Astrocyte (in vitro differentiated cells and primary cell): ENCODE measurements at places on chromosomes 7 and 10. TPM values are rescaled to one million over a fixed set of nuclear protein-coding genes. Genes with fewer than 3 reads are reported as not detected.

DNA sequence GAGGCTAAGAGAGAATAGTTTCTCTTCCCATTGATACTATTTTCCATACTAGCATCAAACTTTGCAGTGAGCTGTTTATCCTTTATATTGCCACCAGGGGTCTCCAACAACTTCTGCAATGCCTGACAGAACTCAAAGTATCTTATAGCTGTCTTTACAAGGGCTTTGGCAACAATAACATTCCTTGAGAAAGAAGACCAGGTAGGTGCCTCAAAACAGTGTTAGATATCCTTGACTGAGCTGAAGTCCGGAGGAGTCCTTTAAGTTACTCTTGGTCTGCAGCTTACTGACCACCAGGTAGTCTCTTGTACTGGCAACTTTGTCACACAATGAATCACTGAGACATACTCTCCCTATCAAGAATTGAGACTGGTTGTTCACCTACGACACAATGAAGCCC, 30.0 kb upstream of the TES start:
- H3K27ac ChIP-seq, result no peak overlapping the region
- H3K4me1 ChIP-seq, result peaks cover 8% of the 10 kb centered on the region

DNA sequence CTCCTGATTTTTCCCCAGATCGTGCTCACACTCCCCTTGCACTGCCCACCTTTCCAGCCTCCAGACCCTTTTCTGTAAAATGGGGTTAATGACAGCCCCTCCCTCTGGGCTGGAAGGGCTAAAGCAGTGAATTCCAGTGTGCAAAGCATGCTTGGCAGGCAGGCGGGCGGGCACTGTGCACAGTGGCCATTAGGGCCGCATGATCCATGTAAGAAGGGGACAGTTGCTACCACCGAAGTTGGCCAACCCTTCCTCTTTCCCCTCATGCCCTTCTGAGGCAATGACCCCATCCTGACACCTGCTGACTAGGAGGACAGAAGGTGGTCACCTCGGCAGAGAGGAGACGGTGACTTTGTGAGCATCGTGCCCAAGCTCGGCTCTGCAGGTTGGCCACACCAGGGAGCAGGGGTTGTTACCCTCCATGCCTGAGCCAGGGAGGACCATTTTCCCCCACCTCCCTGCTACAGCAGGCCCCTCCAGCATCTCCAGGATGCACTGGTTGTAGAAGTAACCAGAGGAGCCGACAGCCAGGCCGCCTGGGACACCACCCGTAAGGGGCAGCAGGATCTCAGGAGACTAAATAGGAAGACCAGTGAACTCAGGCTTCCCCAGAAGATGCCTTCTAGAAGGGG, 166.4 kb downstream of the SLIT1 start:
- H3K27me3 ChIP-seq, result no peaks in the 10 kb centered on the region
- no peak overlapping the region for H3K27ac ChIP-seq
- H3K4me3 ChIP-seq, result no peak overlapping the region
- DNase-seq, result no peak
- H3K4me1 ChIP-seq, result peaks cover 22% of the 10 kb centered on the region

GRCh38 chr7:125154930-125155329, 225.3 kb upstream of the POT1 start:
- no peak overlapping the region for H3K27ac ChIP-seq
- H3K36me3 ChIP-seq, result no peaks in the 10 kb centered on the region
- no peak for DNase-seq

GRCh38 chr7:94183891-94184290, 179.7 kb upstream of the BET1 start:
- no peaks in the 10 kb centered on the region for H3K36me3 ChIP-seq
- no peaks in the 10 kb centered on the region for H3K27me3 ChIP-seq
- no peak overlapping the region for H3K4me3 ChIP-seq
- peak overlapping the region; percentile 96 for H3K27ac ChIP-seq

DNA sequence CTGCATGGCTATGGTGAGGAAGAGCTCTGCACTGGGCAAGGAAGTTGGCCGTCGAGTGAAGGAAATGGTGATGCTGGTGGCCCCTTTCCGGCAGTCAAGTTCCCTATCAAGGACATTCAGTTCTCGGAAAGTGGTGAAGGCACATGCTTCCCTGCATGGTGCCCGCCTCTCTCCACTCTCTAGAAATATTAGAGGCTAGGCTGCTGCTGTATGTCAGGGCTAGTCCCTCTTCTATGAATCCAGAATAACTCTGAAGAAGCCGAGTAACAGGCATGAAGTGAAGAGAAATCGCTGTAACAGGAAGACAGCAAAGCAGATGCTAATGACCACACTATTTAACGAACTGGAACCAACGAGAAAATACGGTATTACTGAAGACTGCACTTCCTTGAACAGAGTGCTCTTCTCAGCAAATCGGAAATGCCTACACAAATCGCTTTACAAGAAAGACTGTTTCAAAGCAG, 5.4 kb downstream of the IDI1 start:
- H3K4me1 ChIP-seq, result peaks cover 5% of the 10 kb centered on the region
- DNase-seq, result no peak
- no peak overlapping the region for H3K4me3 ChIP-seq
- H3K27me3 ChIP-seq, result no peaks in the 10 kb centered on the region
- H3K27ac ChIP-seq, result no peak overlapping the region

DNA sequence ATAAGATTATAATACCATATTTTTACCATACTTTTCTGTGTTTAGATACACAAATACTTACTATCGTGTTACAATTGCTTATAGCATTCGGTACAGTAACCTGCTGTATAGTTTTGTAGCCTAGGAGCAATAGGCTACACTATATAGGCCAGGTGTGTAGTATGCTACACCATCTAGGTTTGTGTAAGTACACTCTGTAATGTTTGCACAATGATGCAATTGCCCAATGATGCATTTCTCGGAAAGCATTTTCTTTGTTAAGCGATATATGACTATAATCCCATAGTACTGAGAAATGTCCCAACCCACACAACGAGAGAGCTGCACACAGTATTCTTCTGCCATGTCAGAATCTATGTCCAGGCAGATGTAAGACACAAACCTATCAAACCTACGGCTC, 160.0 kb downstream of the NEBL start:
- H3K4me3 ChIP-seq, result no peak overlapping the region
- no peaks in the 10 kb centered on the region for H3K36me3 ChIP-seq
- H3K4me1 ChIP-seq, result no peaks in the 10 kb centered on the region
- H3K27ac ChIP-seq, result no peak overlapping the region
- no peak for DNase-seq
- no peaks in the 10 kb centered on the region for H3K27me3 ChIP-seq

DNA sequence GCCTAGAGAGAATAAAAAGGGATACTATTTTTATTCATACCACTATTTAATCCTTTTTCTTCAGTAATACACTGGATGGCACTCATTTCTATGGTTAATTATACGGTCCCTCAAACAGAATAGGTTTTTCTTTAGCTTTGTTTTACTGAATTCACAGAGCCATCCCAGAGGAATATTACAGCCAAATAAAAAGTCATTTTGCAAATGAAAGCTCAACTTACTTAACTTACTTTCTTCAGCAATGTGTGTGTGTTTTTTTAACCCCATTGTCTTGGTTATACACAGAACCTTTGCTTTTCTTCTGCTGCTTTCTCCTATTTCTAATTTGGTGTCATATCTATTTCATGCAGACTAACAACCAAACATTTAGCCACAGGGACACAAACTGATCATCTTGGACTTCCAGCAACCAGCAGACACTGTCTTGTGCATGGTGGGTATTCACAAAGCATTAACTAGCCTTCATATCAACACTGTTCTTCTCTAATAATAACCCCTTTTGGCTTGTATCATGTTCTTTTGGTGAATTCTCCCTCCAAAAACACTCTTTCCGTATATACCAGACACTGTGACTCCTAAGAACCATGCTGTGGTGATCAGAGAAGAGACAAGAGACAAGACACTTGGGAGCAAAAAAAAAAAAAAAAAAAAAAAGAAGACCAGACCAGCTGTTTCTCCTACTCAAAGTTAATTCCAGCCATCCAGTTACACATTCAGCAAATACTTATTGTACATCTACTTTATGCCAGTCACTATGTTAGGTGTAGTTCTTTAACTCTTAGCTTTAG, 40.4 kb downstream of the PIP4K2A start:
- no peaks in the 10 kb centered on the region for H3K36me3 ChIP-seq
- H3K27me3 ChIP-seq, result no peaks in the 10 kb centered on the region
- H3K27ac ChIP-seq, result no peak overlapping the region
- H3K4me1 ChIP-seq, result no peaks in the 10 kb centered on the region
- no peak overlapping the region for H3K4me3 ChIP-seq
- no peak for DNase-seq

- no peak for DNase-seq
- no peaks in the 10 kb centered on the region for H3K27me3 ChIP-seq
- no peaks in the 10 kb centered on the region for H3K4me1 ChIP-seq
- no peaks in the 10 kb centered on the region for H3K36me3 ChIP-seq
Measured at GRCh38 chr10:31728698-31729224, 199.9 kb downstream of the ARHGAP12 start.

The PNLIPRP3 gene
- total RNA-seq, result not detected in 2 replicates

The FKBP6 gene
- not detected in 2 replicates for total RNA-seq

The PLXNA4 gene
- total RNA-seq, result 3.3 and 4.3 TPM in 2 replicates

The ZNF853 gene
- total RNA-seq, result 4.9 and 5.0 TPM in 2 replicates

The MCM10 gene
- 1.5 and 1.9 TPM in 2 replicates for total RNA-seq

The DLX5 gene
- 1.3 and 1.9 TPM in 2 replicates for total RNA-seq

The GIMAP8 gene
- not detected in 2 replicates for total RNA-seq

The MAP3K8 gene
- total RNA-seq, result 3.5 and 5.1 TPM in 2 replicates
